ENCODE measurements at places on chromosomes 2 and 18. TPM values are rescaled to one million over a fixed set of nuclear protein-coding genes. Genes with fewer than 3 reads are reported as not detected.

Gene TXNDC2
- 0.13 TPM for total RNA-seq

Gene MPP4
- total RNA-seq: not detected

GRCh38 chr2:109208951-109209335 is 79.9 kb downstream of the SH3RF3 start:
- no peaks in the 10 kb centered on the region for H3K36me3 ChIP-seq
- no peak for DNase-seq

- no peak overlapping the region for H3K4me3 ChIP-seq
- no peak for DNase-seq
- no peak overlapping the region for H3K27ac ChIP-seq
- no peaks in the 10 kb centered on the region for H3K36me3 ChIP-seq
- H3K4me1 ChIP-seq: no peaks in the 10 kb centered on the region
Observed at GRCh38 chr2:138036522-138036921, 72.2 kb downstream of the HNMT start.

DNA sequence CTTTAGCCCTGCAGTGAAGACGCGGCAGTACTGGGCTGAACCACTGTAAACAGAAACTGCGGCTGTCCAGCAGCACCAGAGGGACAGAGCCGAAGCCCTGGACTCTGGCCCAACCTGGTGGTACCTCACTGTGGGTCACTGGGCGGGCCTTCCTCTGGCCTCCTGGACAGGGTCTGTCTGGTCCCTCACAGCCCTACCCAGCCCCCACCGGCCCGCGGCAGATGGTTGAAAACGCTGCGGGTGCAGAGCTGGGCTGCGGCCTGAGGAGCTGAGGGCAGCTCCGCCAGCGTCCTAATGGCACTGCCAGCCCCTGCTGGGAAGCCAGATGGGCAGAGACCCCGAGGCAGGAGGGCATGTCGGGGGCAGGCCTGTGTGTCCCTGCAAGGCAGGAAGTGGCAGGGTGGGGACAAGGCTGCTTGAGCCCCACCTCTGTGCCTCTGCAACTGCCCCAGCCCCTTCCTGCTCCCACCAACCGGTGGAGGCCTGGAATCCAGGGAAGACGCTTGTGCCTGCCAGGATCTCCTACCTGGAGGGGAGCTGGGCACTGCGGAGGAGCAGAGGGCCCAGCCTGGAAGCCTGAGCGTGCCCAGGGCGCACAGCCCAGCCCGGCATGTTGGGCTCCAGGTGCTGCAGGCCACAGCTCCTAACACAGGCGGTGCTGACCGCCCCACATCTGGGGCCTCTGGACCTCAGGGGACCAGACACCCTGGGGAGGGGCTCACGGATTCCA is 36.3 kb downstream of the HS6ST1 start:
- H3K27ac ChIP-seq: no peak overlapping the region
- no peaks in the 10 kb centered on the region for H3K27me3 ChIP-seq
- H3K4me1 ChIP-seq: peaks cover 44% of the 10 kb centered on the region
- H3K4me3 ChIP-seq: no peak overlapping the region
- DNase-seq: no peak

DNA sequence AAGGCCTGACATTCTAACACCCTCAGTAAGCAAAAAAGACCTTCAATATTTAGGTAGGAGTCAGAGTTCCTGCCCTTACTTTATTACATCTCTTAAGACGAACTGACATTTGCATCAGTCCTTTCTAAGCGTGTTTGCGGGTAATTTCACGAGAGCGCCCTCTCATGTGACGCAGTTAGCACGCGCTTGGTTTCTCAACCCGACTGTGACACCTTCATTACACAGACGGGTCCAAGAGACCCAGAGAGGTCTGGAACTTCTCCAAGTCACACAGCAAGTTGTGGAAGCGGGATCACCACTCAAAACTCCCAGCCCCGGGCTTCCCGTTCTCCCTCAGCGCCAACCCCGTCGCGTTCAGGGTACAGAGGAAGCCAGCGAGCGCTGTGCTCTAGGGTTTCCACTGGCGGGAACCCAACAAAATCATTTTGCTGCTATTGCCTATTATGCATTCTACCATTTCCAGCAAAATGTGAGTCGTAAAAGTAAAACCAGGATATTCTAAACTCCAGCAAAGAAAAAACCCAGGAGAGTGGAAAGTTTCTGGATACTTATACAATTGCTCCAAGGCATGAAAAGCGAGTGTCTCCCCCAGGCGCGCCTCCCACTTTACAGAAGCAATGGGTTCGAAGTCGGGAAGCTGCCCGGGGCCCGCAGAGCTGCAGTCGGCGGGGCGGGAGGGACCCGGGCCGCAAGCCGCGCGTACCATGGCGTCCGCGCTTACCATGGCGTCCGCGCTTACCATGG is 601 bp downstream of the ENOSF1 start:
- peaks cover 3% of the 10 kb centered on the region for H3K36me3 ChIP-seq
- peak; percentile 33 for DNase-seq
- peak overlapping the region; percentile 13 for H3K27ac ChIP-seq

Measured in activated B cell treated with CpG ODN at 0.5 μM for 24 hours (primary cell).